GM23338 (cell line): ENCODE measurements at places on chromosomes 4 and X. TPM values are rescaled to one million over a fixed set of nuclear protein-coding genes. Genes with fewer than 3 reads are reported as not detected.

Gene AWAT2
- not detected in 2 replicates for total RNA-seq

DNA sequence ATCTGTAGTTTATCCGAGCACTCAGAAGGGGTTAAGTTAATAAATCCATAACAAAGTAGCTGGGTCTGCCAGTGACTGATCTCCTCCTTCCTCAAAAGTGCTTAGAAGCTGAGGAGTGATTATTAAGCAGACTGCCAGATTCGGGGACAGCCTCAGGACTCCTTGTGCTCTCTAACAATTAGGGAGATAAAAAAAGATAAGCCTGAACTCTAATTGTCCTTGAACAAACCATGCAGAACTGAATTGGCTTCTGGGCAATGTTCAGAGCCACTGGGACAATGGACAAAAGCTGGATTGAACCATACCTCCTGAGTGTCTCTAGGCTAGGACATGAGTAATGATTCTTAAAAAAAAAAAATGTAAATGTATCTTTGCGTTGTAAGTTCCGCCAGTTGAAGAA lies 22.7 kb upstream of the GRPR start:
- no peak overlapping the region for H3K4me3 ChIP-seq
- no peak overlapping the region for H3K27ac ChIP-seq
- H3K27me3 ChIP-seq = no peaks in the 10 kb centered on the region
- DNase-seq = no peak
- H3K4me1 ChIP-seq = peaks cover 4% of the 10 kb centered on the region; the same call in 1 of the 2 replicates

- H3K36me3 ChIP-seq = no peaks in the 10 kb centered on the region
- H3K4me1 ChIP-seq = no peaks in the 10 kb centered on the region
- no peak overlapping the region for H3K27ac ChIP-seq
- no peak overlapping the region for H3K4me3 ChIP-seq
- H3K27me3 ChIP-seq = no peaks in the 10 kb centered on the region
These were observed 41.8 kb upstream of the NEIL3 start for GRCh38 chr4:177267911-177268310.

DNA sequence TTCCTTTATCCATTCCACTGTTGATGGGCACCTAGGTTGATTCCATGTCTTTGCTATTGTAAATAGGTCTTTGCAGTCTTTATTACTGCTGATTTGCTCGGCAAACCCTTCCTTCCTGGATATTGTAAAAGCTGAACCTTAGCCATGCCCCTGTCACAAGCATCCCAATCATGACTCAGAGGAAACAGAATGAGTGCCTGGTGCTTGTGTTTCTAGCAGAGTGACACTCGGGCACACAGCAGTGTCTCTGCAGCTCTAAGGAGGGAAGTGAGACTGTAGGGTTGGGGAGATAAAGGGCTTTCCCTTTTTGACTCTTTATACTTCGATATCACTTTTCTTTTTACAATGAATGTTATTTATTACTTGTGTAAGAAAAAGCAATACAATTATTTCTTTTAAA lies 83.3 kb downstream of the AKAP4 start:
- no peaks in the 10 kb centered on the region for H3K27me3 ChIP-seq
- peaks cover 8% of the 10 kb centered on the region; the same call in 1 of the 2 replicates for H3K4me1 ChIP-seq
- no peak overlapping the region for H3K27ac ChIP-seq
- DNase-seq = no peak

Gene APBB2
- 56.4 and 74.8 TPM in 2 replicates for total RNA-seq

DNA sequence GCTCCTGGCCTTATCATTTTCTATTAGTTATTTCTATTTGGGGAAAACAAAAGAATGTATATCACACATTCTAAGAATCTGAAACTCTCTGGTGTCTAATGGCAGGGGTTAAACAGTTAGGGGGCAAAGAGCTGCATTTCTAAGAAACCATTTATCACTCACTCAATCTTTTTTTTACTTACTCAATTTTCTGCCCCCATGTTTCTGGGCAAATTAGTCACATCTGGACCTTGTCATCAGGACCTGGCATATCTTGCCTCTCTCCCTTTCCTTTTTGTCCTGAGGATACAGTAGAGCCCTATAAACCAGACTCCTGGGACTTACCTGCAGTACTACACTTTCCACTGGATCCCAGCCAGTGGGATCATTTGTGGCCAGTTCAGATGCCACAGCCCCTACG lies 89.1 kb downstream of the ANXA3 start:
- no peaks in the 10 kb centered on the region for H3K4me1 ChIP-seq
- no peaks in the 10 kb centered on the region for H3K36me3 ChIP-seq
- H3K4me3 ChIP-seq = no peak overlapping the region

DNA sequence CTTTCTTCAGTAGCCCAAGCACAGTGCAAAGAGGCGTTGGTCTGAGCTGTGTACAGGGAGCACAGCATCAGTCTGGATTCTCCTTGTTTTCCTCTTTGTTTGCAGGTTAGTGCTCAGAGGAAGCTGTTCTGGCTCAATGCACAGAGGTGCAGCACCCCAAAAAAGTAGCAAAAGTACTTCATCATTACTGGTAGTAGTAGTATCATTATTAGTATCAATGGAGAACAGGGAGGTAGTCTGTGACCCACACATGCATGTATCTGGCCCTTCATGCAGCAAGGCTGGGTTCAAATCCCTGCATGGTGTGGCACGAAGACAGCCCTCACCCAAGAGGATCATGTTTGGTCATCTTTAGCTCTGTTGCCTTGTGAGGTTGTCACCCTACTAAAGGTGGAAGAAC lies 68.7 kb downstream of the CXXC4 start:
- peaks cover 5% of the 10 kb centered on the region; the same call in 1 of the 2 replicates for H3K36me3 ChIP-seq
- H3K27me3 ChIP-seq = no peaks in the 10 kb centered on the region
- H3K4me3 ChIP-seq = no peak overlapping the region
- peaks cover 22% of the 10 kb centered on the region for H3K4me1 ChIP-seq
- no peak for DNase-seq

DNA sequence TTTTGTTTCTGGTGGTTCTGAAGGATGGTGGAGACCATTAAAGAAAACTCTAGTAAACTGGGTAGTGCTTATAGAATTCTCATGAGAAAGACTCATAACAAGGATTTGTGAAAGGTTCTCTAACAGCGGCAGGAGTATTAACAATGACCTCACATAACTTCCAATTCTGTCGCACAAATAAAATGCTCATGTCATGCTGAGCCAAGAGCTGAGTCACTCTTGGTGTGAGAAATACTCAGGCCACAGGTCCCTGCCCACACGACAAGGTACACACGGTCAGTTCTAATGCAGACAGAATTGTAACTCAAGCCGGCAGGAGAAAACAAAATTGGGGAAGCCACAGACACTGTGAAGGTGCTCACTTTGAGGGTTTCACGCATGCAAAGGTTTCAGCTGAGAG lies 34.4 kb upstream of the C4orf50 start:
- H3K36me3 ChIP-seq = no peaks in the 10 kb centered on the region
- no peak for DNase-seq
- no peak overlapping the region for H3K4me3 ChIP-seq
- H3K27me3 ChIP-seq = no peaks in the 10 kb centered on the region

DNA sequence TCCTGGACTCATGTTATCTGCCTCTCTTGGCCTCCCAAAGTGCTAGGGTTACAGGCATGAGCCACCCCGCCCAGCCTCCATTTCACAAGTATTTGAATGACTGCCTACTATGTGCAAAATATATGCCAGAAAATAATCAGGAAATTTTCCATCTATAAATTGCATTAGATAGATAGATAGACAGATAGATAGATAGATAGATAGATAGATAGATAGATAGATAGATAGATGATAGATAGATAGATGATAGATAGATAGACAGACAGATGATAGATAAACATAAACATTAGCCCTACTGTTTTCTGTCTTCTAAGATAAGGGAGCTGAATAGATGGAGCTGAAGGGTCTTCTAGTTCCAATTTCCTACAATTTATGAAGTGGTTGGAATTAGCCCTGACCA lies 87.4 kb upstream of the TRIM2 start:
- no peak overlapping the region for H3K4me3 ChIP-seq
- DNase-seq = no peak
- no peaks in the 10 kb centered on the region for H3K27me3 ChIP-seq
- no peak overlapping the region for H3K27ac ChIP-seq
- H3K36me3 ChIP-seq = no peaks in the 10 kb centered on the region
- no peaks in the 10 kb centered on the region for H3K4me1 ChIP-seq

DNA sequence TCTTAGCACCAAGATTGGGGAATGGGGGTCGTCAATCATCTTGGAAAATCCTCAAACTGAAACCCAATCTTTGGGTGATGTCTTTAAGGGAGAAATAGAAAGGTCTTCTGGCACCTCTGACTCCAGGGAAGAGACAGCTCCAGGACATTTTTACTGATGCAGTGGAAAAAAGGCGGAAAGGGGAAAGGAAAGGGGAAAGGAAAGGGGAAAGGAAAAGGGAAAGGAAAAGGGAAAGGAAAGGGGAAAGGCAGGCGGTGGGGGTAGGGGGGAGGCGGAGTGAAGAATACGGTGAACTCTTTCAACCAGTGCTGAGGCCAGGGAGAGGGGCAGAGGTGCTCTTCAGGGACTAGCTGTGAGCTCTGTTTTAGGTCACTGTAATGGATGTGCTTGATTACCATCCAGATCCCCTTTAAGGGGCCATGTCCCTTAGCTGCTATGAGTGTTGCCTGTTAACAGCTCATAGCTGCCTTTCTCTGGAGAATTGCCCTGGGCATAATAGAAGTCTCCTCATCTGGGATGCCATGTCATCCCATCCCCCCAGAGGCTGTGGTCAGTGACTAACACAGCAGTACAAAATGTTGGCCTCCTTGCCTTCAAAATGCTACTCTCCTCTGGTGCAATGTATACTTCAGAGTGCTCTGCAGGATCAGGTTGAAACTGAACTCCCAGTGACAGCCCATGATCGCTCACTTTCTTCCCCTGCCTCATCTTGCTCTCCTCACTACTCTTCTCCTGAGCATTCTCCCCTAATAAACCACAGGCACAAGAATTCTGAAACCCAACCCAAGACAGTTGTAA lies 92.4 kb upstream of the AP1S2 start:
- no peak overlapping the region for H3K27ac ChIP-seq
- no peak overlapping the region for H3K4me3 ChIP-seq
- H3K36me3 ChIP-seq = no peaks in the 10 kb centered on the region
- DNase-seq = no peak
- H3K27me3 ChIP-seq = no peaks in the 10 kb centered on the region
- H3K4me1 ChIP-seq = no peaks in the 10 kb centered on the region; the same call in 1 of the 2 replicates

Gene TENM3
- 128 and 132 TPM in 2 replicates for total RNA-seq

GRCh38 chr4:35793045-35793722 lies 451.1 kb downstream of the ARAP2 start:
- no peaks in the 10 kb centered on the region for H3K27me3 ChIP-seq
- DNase-seq = no peak
- H3K36me3 ChIP-seq = no peaks in the 10 kb centered on the region
- no peaks in the 10 kb centered on the region for H3K4me1 ChIP-seq
- H3K4me3 ChIP-seq = no peak overlapping the region
- H3K27ac ChIP-seq = no peak overlapping the region

GRCh38 chr4:95377366-95377900 lies 171.3 kb downstream of the UNC5C start:
- DNase-seq = no peak
- H3K4me1 ChIP-seq = no peaks in the 10 kb centered on the region
- H3K4me3 ChIP-seq = no peak overlapping the region
- no peak overlapping the region for H3K27ac ChIP-seq
- H3K36me3 ChIP-seq = no peaks in the 10 kb centered on the region

GRCh38 chr4:1459722-1460511 lies 53.7 kb upstream of the NKX1-1 start:
- H3K27me3 ChIP-seq = no peaks in the 10 kb centered on the region
- H3K4me1 ChIP-seq = peaks cover 25% of the 10 kb centered on the region
- DNase-seq = no peak

Gene AMTN
- not detected in 2 replicates for total RNA-seq

DNA sequence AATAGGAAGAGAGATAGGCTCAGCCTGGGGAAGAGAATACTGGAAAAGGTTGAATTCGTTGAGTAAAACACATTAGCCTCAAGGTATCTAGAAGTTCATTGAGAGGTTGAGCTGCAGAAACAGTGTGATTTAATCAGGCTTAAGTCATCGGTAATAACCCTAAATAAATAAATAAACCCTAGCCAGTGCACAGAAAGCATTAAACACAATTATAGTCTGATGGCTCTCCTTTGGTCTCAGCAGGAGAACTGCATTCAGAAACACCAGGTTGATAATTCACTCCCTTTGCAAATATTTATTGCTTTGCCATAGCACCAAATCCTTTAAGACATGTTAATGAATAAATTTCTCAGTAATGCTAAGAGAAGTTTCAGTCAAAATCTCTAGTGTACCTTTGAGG lies 9.6 kb downstream of the DCX start:
- no peak overlapping the region for H3K27ac ChIP-seq
- no peaks in the 10 kb centered on the region for H3K4me1 ChIP-seq
- H3K36me3 ChIP-seq = no peaks in the 10 kb centered on the region
- no peak overlapping the region for H3K4me3 ChIP-seq
- no peak for DNase-seq

Gene HTN1
- total RNA-seq = not detected in 2 replicates

DNA sequence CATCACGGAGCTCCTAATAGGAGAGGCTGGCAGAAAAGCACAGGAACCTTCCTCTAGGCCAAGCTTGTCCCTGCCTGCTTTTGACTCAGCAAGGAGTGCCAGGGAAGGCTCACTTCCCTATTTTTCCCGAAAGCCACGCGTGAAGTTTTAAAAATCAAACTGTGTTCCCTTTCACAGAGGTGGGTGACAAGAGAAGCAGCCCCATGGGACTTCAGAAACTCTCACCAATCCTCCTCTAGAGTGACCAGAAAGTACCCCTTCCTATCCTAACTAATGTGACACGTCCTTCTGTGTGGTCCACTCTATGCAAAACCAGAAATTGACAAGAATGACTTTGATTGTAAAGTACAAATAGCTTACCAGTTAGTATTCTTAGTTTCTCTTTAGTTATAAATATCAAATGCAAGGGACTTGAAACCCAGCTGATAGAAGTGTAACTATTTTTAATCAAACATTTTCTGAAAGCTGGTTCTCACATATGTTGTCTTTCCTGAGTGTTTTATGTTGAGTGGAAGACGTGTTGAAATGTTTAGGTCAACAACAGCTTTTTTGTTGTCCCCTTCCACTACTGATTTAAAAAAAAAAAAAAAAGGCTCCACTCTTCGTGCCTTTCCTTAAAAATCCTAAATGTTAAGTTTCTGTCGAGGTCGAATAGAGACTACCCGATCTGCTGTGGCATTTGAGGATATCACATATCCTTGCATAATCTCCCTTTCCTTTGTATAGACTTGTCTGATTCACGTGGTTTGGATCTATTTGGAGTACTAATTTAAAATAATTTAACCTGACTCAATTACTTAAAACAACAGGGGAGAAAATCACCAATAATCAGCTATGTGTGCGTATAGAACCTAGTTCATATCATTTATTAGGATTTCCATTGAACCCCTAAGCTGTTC lies 42.1 kb downstream of the NFKB1 start:
- no peak for DNase-seq
- no peaks in the 10 kb centered on the region for H3K27me3 ChIP-seq
- H3K4me3 ChIP-seq = no peak overlapping the region
- no peaks in the 10 kb centered on the region for H3K4me1 ChIP-seq

DNA sequence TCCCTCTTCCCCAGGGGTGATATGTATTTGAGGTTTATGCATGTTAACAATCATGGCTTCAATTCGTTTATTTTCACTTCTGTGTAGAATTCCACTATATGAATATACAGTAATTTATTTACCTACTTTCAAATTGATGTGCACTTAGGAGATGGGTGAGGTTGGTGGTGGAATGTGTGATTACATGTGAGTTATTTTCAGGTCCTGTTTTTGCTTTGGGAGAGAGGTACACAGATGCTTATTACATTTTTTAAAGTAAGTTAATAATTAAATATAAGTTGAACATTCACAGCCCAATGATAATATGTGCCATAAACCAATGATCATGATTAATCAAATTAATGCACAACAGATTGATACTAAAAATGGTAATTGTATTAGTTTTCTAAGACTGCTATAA lies 79.5 kb downstream of the SPRY1 start:
- no peak for DNase-seq
- no peak overlapping the region for H3K4me3 ChIP-seq
- peaks cover 17% of the 10 kb centered on the region for H3K4me1 ChIP-seq
- no peaks in the 10 kb centered on the region for H3K36me3 ChIP-seq
